Activated CD4-positive, alpha-beta T cell treated with anti-CD3 and anti-CD28 coated beads, Interleukin-10, Interleukin-2, amounts not matched to agents 100 ng/mL and 50 ng/mL, durations not matched to agents 16 hours and 8 hours (primary cell): ENCODE measurements at places on chromosomes 6 and 20.

- DNase-seq: no peak
Measured at GRCh38 chr6:37283268-37283667, 25.3 kb upstream of the TMEM217 start.

DNA sequence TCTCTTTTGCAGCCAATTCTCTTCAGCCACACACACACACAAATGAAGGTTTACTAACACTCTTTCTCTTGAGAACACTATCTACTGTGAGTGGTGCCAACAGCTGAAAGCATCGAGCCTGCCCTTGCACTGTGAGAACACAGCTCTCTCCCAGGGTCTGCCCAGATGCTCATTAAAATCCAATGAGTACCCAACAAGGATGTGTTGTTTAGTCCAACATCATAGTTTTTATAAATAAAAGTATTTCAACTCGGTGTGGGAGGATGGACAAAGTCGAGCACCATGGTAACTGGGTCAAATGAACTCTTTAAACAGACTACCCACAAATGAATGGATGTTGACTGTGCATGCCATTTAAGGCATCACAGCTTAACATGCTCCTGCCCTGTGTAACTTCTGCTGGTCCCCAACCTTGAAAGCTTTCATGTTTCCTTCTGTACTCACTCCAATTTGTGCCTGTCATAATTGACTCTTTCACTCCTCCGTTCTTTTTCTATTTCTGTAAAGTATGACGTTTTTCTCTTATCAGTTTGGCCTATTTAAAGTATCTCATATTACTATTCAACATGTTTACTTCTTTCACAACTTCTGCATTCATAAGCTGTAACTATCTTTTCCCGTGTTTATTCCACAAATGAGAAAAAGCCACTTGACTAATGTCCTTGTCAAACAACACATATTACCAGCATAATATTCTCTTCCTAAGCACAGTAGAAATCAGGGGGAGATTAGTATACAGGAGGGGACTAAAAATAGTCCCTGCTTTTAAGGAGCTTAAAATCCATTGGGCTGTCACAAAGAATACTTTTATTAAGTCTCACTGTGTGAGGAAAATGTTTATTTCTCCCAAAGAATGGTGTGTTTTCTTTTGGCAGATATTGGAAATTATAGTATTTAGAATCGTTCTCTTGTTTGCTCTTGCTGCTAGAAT, 215.4 kb downstream of the RFPL4B start:
- no peak for DNase-seq

DNA sequence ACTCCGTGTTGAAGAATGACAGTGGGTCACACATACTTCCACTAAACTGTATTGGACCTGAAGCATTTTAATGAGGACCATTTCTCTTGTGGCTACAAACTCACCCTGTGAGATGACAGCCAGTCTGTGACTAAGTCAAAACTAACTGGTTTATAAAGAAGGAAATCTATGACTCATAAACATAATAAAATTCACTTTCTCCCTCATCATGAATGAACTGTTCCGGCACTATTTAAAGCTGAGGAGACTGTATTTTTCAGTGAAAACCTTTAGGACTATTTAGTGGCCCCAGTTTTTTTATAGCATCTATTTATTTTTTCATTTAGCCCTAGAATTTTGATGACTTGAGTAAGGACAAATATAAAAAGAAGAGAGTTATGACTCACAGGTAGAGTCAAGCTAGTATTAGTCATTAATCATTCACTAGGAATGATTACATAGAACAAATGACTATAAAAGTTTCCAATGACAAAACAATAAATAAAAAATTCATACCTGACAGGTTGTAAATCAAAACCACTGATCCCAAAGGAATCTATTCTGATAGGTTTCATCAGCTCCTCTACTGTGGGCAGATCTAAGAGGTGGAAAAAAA, 34.2 kb downstream of the CEP162 start:
- DNase-seq: peak; percentile 1

- DNase-seq: no peak
Measured at GRCh38 chr6:26295691-26296555, 69.1 kb upstream of the BTN3A2 start.

GRCh38 chr6:116881236-116881635, 4.2 kb downstream of the RFX6 start:
- DNase-seq: no peak

DNA sequence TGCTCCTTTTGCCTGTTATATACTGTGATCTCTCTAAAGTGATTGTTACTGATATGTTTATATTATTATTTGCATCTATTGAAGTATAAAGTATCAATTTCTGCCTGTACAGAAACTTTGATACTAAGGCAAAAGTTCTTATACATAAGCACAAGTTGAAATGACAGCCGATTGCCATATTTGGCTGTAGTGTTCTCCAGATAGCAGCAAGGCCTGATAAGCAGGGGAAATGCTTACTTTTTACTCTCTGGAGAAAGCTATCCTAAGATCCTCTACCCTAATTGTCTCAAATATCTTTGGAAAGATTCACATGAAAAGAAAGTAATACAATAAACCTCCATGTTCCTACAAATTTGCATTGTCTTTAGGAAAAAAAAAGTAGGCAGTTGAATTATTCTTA, 31.4 kb downstream of the SENP6 start:
- DNase-seq: no peak

GRCh38 chr6:47483516-47483852, 5.9 kb downstream of the CD2AP start:
- DNase-seq: no peak

- no peak for DNase-seq
Measured at GRCh38 chr6:75266716-75267291, 17.8 kb downstream of the TMEM30A start.

- DNase-seq: no peak
Measured at GRCh38 chr6:11209906-11210305, 22.6 kb downstream of the NEDD9 start.

- peak; percentile 68 for DNase-seq
Measured at GRCh38 chr6:109073344-109074132, 21.1 kb downstream of the SESN1 start.

DNA sequence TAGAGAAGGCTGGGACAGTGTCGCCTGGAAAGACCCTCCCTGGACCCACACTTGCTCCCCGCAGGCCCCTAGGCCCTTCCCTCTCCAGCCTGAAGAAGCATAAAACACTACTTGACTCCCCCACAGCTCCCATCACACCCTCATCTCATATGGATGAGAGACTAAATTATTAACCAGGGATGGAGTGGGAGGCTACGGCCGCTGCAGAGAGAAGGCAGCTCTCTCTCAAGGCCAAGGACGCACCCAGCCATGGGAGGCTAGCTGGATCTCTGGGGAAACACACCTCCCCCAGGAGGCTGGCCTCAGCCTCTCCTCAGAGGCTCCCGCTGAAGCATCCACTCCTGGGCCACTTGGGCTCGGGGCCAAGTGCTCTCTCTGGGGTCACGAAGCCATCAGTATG, 102.5 kb downstream of the GRM4 start:
- no peak for DNase-seq

- no peak for DNase-seq
Measured at GRCh38 chr6:5078121-5078669, 6.9 kb upstream of the PPP1R3G start.

DNA sequence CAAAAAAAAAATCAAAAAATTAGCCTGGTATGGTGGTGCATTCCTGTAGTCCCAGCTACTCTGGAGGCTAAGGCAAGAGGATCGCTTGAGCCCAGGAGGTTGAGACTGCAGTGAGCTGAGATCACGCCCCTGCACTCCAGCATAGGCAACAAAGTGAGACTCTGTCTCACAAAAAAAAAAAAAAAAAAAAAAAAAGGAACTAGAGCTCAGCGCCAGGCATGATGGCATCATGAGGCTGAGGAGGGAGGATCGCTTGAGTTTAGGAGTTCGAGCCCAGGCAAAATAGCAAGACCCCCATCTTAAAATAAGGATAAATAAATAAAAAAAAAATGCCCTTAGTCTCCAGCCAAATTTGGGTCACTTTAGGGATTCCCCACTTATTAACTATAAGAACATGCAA, 40.4 kb upstream of the PIM1 start:
- no peak for DNase-seq
